ENCODE measurements at places on chromosomes 2 and 18.

DNA sequence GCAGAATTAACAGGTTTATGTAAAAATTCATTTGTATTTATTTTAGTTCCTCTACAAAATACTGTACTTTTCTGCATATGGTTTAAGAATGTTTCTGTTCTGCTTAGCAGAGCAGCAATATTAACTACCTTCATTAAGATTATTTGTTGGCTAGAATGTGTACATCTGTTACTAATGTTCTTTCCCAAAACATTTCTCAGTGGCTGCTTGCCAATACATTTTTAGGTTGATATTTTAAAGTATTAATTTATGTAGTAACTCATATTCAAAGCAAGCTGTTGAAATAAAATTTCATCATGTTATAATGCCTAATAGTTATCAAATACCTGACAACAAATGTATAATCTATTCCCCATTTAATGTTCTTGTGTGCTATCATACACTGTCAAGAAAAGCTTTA is 40.3 kb downstream of the PRKD3 start:
- DNase-seq: no peak

DNA sequence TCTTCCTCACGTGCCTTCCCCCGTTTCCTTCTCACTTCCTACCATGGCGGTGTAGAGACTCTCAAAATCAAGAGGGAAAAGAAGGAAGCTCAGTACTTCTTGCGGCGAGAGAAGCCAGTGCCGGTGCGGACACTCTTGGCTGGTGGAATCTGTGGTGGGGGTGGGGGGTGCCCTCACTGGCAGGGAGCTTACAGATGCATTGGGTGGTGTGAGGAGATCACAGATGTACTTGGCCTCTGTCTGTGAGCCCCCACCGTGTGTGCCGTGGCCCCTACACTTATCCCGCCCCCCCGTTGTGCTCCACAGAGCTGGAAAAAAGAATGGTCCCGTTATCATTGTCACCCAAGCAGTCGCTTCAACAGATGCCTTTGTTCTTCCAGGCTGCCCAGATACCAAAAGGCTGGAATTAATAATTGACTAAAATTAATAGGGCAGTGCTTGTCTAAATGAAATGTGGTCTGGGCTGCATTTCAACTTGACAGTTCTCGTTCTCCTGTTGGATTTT is 79.8 kb downstream of the VAPA start:
- no peak for DNase-seq

DNA sequence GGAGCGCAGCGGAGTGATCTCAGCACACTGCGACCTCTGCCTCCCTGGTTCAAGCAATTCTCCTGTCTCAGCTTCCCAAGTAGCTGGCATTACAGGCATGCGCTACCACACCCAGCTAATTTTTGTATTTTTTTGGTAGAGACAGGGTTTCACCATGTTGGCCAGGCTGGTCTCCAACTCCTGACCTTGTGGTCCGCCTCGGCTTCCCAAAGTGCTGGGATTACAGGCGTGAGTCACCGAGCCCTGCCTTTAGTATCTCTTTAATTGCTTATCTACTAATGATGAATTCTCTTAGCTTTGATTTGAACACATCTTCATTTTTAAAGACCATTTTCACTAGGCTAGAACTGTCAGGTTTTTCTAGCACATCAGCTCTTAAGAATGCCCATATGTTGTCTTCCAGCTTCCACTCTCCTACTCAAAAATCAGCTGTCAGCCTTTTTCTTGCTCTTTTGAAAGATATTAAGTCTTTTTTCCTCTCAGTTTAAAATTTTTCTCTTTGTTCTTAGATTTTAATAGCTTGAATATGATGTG is 16.1 kb upstream of the MFSD2B start:
- no peak for DNase-seq

- DNase-seq: no peak
These were observed 82.4 kb upstream of the HPCAL1 start for GRCh38 chr2:10220045-10220901.

GRCh38 chr2:198452327-198452726 is 647.9 kb downstream of the PLCL1 start:
- no peak for DNase-seq

GRCh38 chr2:179636995-179637394 is 224.4 kb downstream of the ZNF385B start:
- DNase-seq: no peak

GRCh38 chr2:114762376-114762775 is 319.9 kb downstream of the DPP10 start:
- DNase-seq: no peak

- DNase-seq: no peak
These were observed 399.7 kb upstream of the ID2 start for GRCh38 chr2:8281950-8282857.

- DNase-seq: no peak
These were observed 88.1 kb upstream of the KLF7 start for GRCh38 chr2:207253666-207254345.

GRCh38 chr2:233003658-233004555 is 9.1 kb downstream of the NGEF start:
- DNase-seq: no peak

DNA sequence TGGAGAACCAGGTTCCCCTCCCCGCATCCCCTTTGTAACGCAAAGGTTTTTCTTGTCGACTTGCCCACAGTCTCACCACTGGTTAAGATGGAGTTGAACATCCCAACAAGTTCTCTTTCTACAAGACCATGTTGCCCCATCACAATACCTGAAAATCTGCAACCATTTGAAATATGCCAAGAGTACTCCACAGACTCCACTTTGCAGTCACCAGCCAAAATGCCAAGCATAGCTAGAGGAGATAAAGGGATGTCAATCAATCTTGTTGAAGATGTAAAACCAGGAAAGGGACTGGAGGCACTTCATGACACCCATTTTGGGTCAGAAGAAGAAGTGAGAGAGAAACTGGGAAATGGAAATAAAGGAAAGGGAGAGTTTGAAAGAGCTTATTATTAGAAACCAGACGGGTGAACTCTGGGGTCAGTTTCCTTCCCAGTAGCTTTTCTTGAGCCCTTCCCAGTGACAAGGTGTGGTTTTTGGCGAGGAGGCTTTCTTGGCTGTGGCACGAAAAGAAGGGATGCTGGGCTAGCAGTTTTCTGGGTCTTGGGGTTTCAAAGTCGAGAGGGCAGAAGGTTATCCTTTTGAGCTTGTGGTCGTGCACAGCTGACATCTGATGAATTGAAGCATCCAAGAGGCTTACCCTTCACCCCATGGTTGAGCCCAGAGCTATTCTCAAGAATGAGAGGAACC is 79.3 kb downstream of the ACAA2 start:
- no peak for DNase-seq

- no peak for DNase-seq
These were observed 15.1 kb upstream of the LMAN1 start for GRCh38 chr18:59374128-59374527.

- no peak for DNase-seq
These were observed 12.7 kb upstream of the PTPN4 start for GRCh38 chr2:119746836-119747686.

DNA sequence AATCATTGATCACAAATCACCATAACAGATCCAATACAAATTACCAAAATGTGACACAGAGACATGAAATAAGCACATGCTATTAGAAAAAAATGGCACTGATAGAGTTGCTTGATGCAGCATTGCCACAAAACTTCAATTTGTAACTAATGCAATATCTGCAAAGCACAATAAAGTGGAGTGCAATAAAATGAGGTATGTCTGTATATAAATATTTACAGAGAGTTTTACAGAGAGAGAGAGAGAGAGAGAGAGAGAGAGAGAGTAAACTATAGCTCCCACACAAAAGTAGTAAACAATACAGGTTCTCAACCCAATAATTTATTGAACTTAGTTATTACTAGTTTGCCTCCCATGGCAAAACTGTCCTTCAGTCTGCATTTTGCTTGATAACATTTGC is 1807.0 kb downstream of the SUCLG1 start:
- no peak for DNase-seq

DNA sequence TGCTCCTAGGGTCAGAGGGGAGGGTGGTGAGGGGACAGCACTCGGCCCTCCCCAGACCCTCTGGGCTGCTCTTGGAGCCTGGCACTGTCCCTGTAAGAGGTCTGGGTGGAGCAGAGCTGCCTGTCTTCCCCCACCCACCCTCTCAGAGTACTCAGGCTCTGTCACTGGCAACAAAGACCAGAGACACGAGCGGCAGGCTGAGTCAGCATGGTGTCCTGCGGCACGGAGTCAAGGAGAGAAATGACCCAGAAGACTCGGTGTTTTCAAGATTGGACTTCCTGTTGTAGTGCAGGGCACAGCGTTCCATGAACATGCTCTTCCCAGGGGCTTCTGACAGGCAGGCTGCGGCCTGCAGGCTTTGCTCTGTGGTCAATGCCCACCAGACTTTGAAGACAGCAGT is 19.9 kb downstream of the SIGLEC15 start:
- DNase-seq: no peak

DNA sequence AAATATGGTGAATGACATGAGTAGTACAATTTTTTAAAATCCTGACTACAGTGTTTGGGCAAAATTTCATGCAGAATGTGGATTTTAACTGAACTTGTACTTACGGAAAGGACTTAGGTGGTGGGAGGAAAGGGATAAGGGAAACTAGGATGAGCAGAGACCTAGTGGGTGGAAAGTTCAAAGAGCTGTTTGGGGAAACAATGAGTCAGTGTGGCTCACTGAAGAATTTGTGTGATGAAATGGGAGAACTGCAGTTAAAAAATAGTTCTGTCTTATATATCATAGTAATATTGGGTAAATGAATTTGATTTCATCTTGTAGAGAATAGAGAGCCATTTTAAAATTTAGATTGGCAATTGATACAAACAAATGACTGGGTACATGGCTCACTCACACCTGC is 220.1 kb upstream of the CTAGE1 start:
- DNase-seq: no peak

DNA sequence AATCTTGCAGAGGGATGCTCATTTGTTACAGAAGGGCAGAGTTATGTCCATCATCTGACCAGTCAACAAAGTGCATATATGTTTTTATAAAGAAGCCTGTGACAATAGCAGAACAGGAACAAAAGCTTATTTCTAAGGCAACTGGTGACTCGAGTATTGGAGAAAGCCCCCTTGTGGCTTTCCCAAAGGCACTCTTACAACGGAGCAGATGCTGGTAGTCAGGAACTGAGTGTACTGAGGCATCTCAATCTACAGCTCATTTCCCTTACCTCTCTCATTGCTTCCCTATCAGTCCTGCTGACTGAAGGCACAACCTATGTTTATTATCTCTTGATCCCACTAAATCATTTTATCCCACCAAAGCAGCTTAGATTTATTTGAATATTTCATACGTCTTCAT is 557.1 kb upstream of the CHAC2 start:
- no peak for DNase-seq

DNA sequence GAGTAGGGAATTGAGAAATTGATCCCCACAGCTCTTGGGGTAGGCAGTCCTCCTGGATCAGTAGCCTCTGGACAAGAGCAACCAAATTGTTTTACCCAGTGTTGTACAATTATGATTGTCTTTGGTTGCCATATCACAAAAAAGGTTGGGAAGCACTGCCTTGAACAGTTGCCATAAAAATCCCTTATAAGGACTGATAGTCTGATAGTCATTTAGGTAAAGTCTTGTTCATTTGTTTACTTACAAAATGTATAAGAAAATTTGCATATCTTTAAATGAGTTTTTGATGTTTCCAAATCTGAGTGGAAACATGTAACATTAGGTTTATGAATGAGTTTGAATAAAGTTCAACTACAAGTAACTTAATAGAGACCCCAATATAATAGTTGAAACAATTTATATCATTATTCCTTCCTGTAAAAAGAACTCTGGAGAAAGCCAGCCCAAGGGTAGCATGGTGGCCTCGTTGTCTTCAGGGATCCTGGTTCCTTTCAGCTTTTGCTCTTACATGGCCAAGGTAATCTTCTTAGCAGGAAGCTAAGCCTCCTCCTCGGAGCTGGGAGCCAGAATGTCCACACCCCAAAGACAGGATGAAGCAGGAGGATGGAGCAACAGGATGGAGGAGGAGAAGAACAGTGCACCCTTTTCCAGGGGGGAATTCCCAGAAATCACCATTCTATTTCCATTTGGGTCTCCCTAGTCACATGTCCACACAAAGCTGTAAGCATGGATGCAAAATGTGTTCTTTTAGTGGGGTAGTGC is 35.7 kb upstream of the NEMP2 start:
- DNase-seq: no peak

- no peak for DNase-seq
These were observed 22.0 kb downstream of the FHL2 start for GRCh38 chr2:105376789-105377240.

DNA sequence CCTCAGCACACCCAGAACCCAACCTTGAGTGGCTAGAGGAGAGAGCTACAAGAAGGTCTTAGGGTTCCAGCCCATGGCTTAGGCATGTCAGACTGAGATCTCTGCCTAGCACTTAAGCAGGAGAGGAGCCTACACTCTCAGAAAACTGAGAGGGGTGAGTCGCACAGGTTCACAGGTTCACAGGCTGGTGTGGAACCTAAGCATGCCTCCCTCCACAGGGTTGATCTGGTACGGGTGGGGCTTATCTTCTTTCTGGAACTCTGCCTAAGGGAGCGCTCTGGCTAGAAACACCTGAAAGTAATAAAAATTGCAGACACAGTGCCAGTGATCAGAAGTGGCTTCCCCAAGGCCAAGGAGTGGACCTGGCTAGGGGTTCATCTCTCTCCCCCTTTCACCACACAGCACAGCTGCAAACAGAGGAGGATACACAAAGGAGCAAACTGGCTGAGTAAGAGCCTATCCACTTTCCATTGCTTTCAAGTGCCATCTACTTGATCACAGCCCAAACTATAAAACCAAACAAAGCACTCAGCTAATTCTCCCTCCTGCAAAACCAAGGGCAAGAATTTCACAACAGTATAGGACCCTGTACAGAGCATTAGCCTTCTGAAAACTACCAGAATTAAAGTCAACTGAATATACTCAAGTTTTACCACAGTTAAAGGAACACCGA is 481.9 kb upstream of the SETBP1 start:
- DNase-seq: no peak

GRCh38 chr2:29443151-29443550 is 327.9 kb downstream of the CLIP4 start:
- DNase-seq: no peak

GRCh38 chr2:37167636-37168180 is 10.9 kb upstream of the EIF2AK2 start:
- no peak for DNase-seq

- no peak for DNase-seq
These were observed 106.0 kb downstream of the UBR3 start for GRCh38 chr2:169933124-169933711.

- DNase-seq: no peak
These were observed 107.9 kb downstream of the POLE4 start for GRCh38 chr2:75066121-75066902.

- DNase-seq: no peak
These were observed 238.8 kb downstream of the RNF152 start for GRCh38 chr18:61653823-61654551.

DNA sequence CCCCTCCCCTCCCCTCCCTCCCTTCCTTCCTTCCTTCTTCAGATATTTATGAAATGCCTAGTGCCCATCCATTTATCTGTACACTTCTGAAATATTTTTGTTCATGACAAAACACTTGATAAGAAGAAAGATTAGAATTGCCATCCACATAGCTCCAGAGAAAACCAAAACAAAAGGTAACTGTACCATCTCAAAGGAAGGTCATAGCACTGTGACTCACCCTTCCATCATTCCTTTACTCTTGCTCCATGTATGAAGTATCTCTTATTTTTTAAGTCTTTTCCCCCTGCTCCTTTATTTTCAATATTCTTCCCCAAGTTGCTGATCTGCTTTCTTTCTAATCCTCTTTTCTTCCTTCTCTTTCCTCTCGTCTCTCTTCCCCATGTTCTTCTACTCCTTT is 9.9 kb downstream of the CNTNAP5 start:
- no peak for DNase-seq

GRCh38 chr2:221197225-221197856 is 374.8 kb downstream of the EPHA4 start:
- no peak for DNase-seq
